ELR (cell line): ENCODE measurements at places on chromosomes 5 and 9.

DNA sequence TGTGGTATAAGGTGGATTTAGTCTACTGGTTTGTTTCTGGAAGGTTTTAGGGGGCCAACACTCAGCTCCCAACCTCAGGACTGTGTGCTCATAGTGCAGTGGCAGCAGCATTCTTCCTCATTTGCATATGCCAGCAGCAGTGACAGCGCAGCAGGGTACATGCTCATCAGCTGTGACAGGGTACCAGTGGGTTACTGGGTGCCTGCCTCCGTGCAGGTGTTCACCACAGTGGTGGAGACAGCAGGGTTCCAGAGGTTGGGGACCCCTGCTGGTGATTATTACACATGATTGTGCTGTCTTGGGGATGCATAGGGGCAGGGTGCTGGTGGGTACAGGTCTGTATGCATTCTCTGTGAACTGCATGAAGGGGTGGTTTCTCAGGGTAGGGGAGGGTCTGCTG is 45.5 kb upstream of the IFNE start:
- DNase-seq, result no peak

- no peak for DNase-seq
These were observed 24.4 kb downstream of the SH3TC2 start for GRCh38 chr5:149038336-149039080.

DNA sequence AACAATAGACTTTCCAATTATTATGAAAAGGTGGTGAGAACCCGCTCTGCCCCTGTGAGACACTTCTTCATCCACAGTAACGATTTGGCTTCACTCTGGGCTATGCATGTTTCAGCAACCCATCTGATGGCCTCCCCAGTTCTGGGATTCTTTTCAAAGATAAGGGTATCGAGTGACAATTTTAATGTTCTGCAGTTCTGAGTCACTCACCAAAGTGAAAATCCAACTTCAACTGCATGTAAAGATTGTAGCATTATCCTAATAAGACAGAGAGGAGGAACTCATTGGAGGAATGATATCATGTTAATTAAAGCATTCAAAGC is 1078.3 kb upstream of the SEMA6A start:
- no peak for DNase-seq

- DNase-seq, result peak; percentile 48
These were observed 83.2 kb downstream of the TNC start for GRCh38 chr9:115034801-115035200.

DNA sequence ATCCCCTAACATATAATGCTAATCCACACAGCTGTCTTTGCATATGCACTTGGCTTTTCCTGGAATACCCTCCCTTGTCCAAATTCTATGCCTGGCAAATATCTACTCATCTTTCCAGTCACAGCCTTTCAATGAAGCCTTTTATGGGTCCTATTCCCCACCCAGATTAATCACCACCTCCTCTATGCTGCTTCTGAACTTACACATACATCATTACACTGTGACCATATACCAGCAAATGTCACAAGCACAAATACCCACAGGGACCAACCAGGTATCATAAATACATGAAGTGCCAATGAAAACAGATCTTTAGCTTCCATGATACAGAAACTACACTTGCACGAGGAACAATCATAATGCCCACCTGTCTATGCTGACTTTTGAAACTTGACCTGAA is 22.3 kb downstream of the LPAR1 start:
- DNase-seq, result no peak

GRCh38 chr9:107312376-107313050 is 29.4 kb downstream of the RAD23B start:
- no peak for DNase-seq

DNA sequence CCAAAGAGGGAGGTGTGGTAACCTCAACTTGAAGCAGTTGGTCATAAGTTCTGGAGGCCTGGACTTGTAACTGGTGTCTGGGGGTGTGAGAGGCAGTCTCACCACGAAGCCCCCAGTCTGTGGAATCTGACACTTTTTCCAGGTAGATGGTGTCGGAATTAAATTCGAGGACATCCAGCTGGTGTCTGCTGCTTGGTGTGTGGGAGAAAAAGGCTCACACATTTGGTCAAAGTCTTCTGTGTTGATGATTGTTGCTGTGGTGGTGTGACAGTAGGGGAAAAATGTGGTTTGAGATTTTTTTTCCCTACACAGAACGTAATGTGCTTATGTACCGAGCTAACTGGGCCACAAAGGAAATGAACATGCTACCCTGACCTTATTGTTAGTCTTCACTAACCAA is 251.9 kb downstream of the MAT2B start:
- no peak for DNase-seq

GRCh38 chr9:114930056-114930812 is at the start of gene TNFSF8:
TSS of gene TNFSF8 (minus strand) at chr9:114930591. CDS start at chr9:114930303, 288 bp downstream.
- no peak for DNase-seq
